Activated T-helper 1 cell treated with anti-CD3 and anti-CD28 coated beads, Interleukin-12 subunit alpha, Interleukin-12 subunit beta, Interleukin-2, Interleukin-4 antibody, amounts not matched to agents 30 ng/mL and 10 ng/mL and 1 ng/mL, durations not matched to agents 14 hours and 24 hours and 36 hours (primary cell): ENCODE measurements at places on chromosomes 1 and 21.

- peak overlapping the region; percentile 63 for H3K4me3 ChIP-seq
- H3K27me3 ChIP-seq, result no peaks in the 10 kb centered on the region
- H3K4me1 ChIP-seq, result peaks cover 75% of the 10 kb centered on the region
- H3K27ac ChIP-seq, result peak overlapping the region; percentile 94
- DNase-seq, result no peak
Observed at GRCh38 chr1:205237526-205238484, 10.1 kb downstream of the TMCC2 start.

DNA sequence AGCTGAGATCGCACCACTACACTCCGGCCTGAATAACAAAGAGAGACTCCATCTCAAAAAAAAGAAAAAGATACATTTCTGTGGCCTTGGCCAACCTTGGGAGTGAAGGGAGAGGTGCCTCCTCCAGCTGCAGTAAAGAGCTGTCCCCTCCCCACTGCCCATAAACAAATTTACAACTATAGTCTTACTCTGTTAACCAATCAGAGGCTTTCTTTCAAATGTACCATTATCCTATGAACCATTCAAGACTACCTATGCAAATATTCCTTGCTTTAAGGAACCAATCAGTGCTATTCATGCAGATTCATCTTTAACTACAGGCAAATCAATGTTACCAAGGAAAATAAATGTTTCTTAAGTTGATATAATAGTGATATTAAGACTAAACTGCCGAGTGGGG lies 1.0 kb downstream of the CELA2B start:
- H3K36me3 ChIP-seq, result no peaks in the 10 kb centered on the region
- peaks cover 3% of the 10 kb centered on the region for H3K27me3 ChIP-seq
- H3K4me3 ChIP-seq, result no peak overlapping the region
- DNase-seq, result no peak

DNA sequence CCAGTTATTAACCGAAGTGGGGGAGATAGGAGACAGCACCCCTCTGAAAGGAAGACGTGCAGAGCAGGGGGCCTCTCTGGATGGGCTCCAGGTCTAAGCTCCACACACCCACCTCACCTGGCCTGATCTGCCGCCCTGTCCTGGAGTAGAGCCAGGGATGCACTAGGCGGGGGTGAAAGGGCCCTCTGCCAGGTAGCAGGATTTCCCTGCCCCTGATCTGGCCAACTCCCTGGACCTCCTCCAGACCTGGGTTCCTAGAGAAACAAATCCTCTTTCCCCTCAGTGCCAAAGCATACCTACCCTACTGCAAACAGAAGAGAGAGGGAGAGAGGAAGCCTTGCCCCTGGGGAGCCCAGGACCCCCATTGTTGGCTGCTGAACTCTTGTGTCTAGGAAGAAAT lies 2.0 kb downstream of the CRABP2 start:
- H3K4me1 ChIP-seq, result peaks cover 28% of the 10 kb centered on the region
- no peak overlapping the region for H3K4me3 ChIP-seq
- H3K27ac ChIP-seq, result no peak overlapping the region
- no peaks in the 10 kb centered on the region for H3K36me3 ChIP-seq
- peaks cover 43% of the 10 kb centered on the region for H3K27me3 ChIP-seq

GRCh38 chr1:63289135-63289534 lies 33.2 kb upstream of the FOXD3 start:
- no peaks in the 10 kb centered on the region for H3K4me1 ChIP-seq
- no peak overlapping the region for H3K27ac ChIP-seq
- no peak overlapping the region for H3K4me3 ChIP-seq
- H3K36me3 ChIP-seq, result no peaks in the 10 kb centered on the region
- no peaks in the 10 kb centered on the region for H3K27me3 ChIP-seq
- no peak for DNase-seq

DNA sequence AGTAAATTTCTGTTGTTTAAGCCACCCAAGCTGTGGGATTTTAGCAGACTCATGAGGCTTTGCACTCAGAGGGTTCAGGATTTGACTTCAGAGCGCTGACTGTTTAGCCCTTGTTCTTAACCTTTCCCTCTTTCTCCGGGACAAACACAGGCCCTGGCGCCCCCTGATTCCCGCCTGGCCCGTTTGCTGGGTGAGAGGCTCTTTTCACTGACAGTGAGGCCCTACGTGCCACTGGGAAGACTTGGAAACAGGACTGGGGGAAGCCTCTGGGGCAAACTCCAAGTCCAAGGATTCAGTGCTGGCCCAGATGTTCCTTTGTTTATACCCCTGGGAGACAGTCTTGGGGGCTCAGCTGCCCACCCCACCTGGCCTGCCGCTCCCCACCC lies 11.7 kb upstream of the TRIM63 start:
- H3K27me3 ChIP-seq, result peaks cover 20% of the 10 kb centered on the region
- no peak overlapping the region for H3K4me3 ChIP-seq
- peaks cover 13% of the 10 kb centered on the region for H3K4me1 ChIP-seq
- no peaks in the 10 kb centered on the region for H3K36me3 ChIP-seq
- no peak overlapping the region for H3K27ac ChIP-seq
- no peak for DNase-seq

- H3K4me1 ChIP-seq, result peaks cover 11% of the 10 kb centered on the region
- no peak overlapping the region for H3K4me3 ChIP-seq
- peaks cover 12% of the 10 kb centered on the region for H3K27me3 ChIP-seq
- no peak overlapping the region for H3K27ac ChIP-seq
- DNase-seq, result no peak
Observed at GRCh38 chr1:26016258-26016952, 5.2 kb upstream of the EXTL1 start.
